NCI-H2171 (cell line): ENCODE measurements at places on chromosomes 7 and 10.

GRCh38 chr10:91683975-91684374 is 51.1 kb upstream of the PPP1R3C start:
- no peak for DNase-seq

- no peak for DNase-seq
Observed at GRCh38 chr10:125064681-125065492, 95.5 kb downstream of the CTBP2 start.

DNA sequence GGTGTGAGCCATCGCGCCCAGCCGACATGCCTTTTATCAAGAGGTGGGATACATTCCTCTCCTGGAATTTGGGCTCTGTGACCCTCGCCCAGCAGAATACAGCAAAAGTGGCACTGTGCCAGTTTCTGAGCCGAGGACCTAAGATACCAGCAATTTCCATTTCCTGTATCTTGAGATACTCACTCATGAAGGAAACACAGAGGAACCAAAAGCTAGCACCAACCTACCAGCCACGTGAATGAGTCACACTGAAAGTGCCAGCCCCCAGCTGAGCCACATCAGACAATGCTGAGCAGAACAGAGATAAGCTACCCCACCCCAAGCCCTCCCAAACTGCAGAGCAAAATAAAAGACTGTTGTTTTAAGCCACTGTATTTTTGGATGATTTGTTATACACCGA is 56.3 kb downstream of the CACUL1 start:
- no peak for DNase-seq

- no peak for DNase-seq
Observed at GRCh38 chr10:66654861-66655260, 271.0 kb upstream of the LRRTM3 start.

DNA sequence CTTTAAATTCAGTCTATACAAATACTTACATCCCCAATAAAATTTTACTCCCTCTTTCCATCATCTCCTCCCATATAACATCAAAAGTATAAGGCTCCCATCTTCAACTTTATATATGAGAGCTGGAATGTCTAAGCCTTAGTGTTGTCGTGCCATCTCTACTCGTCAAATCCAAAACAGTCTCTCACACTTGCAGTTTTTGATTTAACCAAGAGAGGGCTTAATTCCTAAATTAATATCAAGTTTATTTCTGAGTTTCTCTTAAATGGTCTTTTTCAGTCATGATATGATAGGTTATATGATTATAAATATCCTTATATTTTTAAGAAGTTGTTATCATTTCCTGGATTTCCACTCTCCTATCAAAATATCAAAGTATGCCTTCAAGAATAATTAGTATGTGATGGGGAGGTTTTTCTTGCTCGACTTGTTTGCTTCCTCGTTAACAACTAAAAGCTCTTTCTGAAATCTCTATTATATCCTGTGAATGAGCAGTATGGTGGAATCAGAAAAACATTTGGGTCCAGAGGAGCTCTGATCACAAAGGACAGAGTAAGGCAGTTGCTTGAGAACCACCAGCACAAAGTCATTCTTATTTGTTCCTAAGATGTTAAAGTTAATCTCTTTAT is 12.5 kb upstream of the LIPK start:
- no peak for DNase-seq

DNA sequence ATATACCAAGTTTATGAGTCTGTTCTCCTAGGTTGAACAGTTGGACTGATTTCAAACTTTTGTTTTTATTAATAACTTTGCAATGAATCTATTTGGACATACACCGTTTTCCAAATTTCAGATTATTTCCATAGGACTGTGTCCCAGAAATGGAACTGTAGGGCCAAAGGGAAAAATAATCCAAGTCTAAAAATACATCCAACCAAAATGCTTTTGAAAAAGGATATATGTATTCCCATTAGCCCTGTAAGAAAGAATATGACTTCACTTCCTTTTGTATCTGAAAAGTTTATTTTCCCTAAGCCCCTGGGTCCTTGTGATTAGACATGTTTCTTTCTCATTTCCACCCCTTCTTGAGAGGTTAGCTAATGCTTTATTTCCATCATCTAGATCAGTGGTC is 434.2 kb upstream of the MKI67 start:
- no peak for DNase-seq

GRCh38 chr7:50502947-50503346 is 52.8 kb upstream of the FIGNL1 start:
- DNase-seq: no peak

DNA sequence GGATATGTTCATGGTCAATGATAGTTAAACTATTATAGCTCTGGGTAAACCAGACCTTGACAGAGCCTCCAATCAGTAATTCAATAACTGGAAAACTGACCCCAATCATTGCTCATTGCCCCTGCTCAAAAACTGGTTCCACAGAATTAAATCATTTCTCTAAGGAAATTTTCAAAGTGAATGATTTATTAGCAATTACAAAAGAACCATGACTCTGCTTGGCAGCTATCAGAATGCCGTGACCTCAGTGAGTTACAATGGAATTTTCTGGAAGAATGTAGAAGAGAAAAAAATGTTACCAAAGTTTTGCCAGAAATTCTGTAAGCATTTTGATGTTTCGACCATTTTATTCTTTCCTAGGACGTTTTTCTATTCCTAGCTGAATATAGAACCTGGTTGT is 106.8 kb upstream of the APBB1IP start:
- DNase-seq: no peak

DNA sequence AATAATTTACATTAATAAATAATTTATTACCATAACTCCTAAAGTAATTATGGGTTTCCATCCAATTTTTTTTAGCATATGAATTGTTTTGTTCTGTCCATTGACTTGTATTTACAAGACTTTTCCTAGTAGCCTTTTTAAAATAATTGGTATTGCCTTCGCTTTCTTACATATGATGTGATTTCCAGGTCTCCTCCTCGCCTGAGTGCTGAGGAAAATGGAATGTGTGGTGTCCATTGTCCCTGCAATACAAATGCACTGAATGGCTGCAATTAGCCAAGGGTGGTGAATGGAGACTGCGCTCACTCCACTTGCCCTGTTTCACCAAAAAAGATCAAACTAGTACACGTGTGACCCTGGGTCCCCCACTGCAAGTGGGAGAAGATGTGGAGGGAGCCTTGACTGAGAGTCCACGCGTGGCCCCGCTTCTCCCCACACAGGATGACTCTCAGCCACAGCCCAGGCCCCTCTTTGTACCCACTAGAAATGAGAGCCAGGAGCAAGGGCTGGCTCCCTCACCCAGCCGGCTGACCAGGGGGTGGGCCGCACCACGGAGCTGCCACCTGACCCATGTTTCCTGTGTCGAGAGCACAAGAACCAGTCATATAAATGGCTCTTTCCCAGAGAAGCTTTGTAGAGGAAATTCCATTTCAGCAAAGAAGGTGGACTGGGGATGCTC is 52.6 kb downstream of the FAM53B start:
- DNase-seq: no peak

DNA sequence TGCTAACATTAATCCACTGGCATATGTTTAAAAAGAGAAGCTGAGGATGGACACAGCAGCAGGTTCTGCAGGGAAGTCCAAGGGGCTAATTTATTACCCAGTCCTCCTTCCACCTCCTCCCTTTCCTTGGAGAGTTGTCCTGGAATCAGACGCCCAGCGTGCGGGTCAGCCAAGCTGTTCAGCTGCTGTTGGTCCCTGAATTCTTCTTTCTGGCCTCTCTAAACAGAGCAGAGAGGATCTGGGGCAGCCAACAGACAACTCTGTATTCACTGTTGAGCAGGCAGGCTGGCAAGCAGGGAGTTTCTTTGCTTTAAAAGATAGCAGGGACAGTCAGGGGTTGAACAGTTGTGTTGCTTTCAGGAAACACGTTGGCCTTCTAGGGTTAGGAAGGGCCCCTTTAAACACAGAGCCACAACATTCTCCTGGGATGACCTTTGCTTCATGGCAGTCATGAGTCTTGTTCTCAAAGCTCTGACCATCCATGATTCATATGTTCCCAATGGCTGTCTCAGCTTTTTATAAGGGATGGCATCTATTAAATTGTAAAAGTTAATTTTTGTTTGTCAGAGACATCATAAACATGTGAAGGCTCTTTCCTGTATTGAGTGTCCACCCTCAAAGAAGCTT is 217.0 kb downstream of the CREB5 start:
- no peak for DNase-seq

GRCh38 chr7:113394856-113395255 is 276.5 kb upstream of the SMIM30 start:
- DNase-seq: no peak

DNA sequence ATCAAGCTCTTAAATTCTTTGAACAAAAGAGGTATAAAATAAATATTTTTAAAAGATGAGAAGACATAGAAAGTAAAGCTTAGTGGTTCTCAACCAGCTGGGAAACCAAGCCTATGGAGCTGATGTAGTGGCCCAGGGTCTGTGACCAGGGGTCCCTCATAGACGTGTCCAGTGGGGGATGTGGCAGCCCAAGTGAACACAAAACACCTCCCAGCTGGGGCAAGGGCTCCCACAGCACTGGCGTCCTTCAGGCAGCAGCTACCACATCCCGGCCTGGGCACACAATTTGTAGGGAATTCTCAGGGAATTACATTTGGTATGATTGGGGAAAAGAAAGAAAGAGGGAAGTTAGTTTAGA is 17.8 kb upstream of the CCDC71L start:
- no peak for DNase-seq

- no peak for DNase-seq
Observed at GRCh38 chr10:112295853-112296830, 12.9 kb downstream of the TECTB start.

DNA sequence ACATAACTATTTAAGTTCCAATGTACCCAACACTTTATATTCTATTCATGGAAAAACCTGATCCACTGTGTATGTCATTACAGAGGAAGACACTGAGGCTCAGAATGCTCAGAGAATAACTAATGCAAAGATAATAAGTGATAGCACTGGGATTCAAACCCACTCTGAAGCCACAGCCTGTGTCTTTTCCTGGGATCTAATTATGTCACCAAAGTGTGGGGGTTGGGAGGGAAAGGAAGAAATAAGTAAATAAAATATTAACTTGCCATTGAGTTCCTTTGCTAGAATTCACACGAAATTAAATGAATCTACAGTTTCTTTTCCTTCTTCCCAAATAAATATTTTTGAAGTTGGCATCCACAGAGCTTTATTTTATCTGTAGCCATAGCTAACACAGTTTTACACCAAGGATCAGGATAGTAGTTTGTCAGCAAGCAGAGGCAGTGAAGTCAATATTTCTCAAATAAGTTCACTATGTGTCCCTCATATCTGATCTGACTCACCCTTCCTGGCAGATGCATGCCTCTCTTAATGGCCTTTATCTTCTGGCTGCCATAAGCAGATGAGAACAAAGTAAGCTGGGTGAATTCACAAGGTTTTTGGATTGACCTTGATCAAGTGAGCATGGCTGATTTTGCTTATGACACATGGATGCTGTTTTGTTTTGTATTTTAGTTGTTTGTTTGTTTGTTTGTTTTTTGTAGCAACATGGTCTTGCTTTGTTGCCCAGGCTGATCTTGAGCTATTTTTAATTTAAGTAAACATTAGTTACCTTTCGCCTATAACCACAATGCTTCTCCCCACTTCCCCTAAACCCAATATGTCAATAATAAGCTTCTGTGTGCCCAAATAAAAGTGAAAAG is 6.3 kb downstream of the RAPGEF5 start:
- no peak for DNase-seq

GRCh38 chr10:76086761-76087639 is 655.6 kb downstream of the LRMDA start:
- no peak for DNase-seq

DNA sequence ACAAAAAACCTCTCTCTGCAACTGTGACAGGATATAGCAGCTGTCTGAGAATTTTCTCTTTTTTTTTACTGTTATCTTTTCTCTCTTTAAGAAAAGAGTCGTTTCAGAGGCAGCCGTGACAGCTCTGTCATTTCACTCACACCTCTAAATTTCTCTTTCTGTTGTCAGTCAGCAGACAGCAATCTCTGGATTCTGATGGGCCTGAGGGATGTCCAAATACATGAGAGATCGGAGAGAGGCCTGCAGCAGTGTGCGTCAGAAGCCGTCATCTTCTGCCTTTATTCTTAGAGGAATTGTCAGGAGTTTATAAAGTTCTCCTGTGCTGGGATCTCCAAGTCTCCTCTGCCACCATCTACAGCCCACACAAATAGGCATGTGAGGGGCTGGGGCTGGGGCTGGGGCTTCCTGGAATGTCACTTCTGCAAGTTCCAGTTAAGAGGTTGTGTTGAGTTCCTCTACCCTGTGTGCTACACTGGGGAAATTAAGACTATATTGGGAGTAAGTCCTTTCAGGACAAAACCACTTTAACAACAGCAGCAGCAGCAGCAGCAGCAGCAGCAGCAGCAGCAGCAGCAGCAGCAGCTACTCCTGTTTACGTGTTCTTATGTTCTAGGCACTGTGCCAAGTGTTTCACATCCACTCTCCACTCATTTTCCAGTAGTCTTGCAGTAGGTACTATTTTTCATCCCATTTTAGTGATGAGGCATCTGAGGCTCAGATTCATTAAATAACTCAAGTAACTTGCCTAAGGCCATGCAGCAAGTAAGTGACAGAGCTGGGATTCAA is 541.3 kb downstream of the LRMDA start:
- peak; percentile 43 for DNase-seq

DNA sequence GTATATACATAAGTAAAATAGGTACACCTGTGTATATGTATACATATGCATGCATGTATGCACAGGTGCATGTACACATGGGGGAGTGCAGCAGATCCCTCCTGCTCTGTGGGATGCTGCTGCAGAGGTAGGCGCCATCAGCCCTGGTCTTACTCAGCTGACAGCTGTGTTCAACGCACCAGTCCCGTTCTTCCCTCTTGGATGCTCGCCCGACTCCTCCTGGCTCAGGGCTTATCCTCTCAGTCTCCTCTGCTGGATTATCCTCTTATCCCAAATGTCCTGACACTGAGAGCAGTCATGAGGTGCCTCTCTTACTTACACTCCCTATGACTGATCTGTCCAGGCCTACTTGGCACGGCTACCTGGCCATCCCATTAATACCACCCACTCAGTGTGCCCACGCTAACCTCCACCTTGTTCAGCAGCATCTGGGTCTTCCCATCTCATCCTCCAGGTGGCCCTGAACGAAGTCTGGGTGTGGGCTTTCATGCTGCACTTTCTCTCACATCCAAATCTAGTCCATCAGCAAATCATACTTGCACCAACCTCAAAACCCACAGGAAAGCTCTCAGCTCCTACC is 357.1 kb downstream of the TCERG1L start:
- no peak for DNase-seq

DNA sequence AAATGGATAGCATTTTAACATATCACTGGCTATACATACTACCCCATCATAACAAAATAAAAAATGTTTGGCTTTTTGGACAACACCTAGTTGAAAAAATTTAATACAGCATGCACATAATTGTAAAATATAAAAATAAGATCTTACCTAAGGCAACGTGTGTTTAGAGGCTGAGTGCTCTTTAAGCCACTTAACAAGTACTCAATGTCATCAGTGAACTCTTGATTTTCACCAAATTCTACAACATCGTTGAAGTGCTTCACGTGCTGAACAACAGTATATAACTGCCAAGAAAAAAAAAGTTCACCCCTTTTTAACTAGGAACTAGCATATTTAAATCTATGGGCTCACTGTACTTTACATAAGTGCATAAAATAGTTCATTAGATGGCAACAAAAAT is 49.5 kb downstream of the WAPL start:
- no peak for DNase-seq
